Occipital lobe (tissue), 3 donors: ENCODE measurements at places on chromosomes 6 and 20. TPM values are rescaled to one million over a fixed set of nuclear protein-coding genes. Genes with fewer than 3 reads are reported as not detected.

DNA sequence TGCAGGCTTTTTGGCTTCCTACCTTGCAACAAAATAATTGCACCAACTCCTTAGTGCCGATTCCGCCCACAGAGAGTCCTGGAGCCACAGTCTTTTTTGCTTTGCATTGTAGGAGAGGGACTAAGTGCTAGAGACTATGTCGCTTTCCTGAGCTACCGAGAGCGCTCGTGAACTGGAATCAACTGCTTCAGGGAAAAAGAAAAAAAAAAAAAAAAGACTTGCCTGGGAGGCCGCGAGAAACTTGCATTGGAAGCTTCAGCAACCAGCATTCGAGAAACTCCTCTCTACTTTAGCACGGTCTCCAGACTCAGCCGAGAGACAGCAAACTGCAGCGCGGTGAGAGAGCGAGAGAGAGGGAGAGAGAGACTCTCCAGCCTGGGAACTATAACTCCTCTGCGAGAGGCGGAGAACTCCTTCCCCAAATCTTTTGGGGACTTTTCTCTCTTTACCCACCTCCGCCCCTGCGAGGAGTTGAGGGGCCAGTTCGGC, 420 bp downstream of the SOX4 start:
- peak; percentile 57 for DNase-seq

DNA sequence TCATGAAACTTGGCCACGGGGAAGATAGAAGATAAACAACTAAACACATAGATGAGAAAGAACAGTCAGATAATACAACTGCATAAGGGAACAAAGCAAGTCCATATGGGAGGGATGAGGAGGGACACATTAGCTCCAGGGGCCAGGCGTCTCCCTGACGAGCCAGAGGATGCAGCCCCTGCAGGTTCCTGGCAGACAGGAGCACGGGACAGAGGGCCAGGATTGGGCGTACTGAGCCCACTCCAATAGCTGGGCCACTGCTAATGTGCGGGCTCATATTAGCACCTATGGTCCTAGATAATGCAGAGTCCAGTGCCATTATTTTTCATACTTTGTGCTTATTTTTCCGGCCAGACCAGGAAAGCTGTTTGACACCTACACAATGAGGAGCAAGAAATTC, 182.9 kb downstream of the ANKRD60 start:
- DNase-seq: no peak

Gene HLA-E
- total RNA-seq: 29.8 TPM

DNA sequence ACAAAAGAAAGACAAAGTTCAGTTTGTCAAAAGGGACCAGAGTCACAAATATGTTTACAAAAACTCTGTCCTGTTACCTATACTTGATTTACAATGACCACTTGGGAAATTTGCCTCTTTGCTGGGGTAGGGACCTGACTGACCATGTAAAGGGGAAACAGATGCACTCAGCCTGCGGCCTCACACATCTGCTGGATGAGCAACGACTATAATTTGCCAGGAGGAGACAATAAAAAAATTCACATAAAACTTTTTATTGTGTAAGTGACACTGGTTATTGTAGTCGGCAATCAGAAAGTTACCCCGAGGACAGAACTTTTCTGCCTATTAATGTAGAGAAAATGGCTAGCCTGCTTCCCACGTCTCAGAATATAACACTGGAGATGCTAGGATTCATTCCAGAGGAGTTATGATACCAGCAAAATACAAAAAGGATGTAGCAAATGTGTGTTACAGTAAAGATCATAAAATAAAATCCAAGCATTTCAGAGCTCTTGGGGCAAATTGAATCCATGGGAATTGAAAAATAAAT, 415.4 kb upstream of the SPTLC3 start:
- DNase-seq: no peak

Gene SAPCD1
- 0.31 TPM for total RNA-seq

GRCh38 chr20:44343162-44343675, 6.4 kb downstream of the R3HDML start:
- DNase-seq: no peak

Gene NRSN1
- total RNA-seq: 27.9 TPM

DNA sequence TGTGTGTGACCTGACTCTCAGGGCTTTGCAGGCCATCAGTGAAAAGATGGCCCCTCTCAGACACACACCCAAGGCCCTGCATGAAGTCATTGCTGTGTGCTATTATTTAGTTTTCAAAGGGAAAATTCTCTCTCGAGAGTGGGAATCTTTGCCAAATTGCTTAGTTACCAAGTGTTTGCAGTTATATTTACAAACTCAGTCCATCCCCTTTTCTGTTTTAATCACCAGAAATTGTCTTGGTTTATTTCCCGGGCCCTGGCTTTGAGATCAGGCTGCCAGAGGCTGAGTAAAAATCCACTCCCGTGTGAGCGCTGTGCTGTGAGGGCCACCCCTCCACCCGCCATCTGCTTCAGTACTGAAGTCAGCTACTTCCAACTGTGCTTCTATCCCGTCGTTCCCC, 163.1 kb downstream of the SOD2 start:
- no peak for DNase-seq

- DNase-seq: no peak
These were observed 3.5 kb upstream of the RAMACL start for GRCh38 chr6:166589786-166590574.

GRCh38 chr6:55917751-55918415, 42.5 kb upstream of the BMP5 start:
- no peak for DNase-seq

DNA sequence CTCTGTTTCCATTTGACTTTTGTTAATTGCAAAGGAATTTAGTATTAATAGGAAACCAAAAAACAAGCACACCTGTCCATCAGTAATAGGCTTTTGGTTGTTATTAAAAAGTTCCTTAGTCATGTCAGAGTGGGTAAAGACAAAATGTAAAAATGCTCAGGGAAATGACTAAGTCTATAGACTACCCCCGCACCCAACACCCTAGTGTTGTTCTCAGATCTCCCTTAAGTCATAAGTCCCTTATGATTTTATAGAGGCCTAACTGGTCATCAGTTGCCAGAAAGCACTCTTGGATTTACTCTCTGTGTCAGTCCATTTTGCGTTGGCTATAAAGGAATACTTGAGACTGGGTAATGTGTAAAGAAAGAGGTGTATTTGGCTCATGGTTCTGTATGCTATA, 52.8 kb downstream of the MAP3K4 start:
- DNase-seq: no peak

DNA sequence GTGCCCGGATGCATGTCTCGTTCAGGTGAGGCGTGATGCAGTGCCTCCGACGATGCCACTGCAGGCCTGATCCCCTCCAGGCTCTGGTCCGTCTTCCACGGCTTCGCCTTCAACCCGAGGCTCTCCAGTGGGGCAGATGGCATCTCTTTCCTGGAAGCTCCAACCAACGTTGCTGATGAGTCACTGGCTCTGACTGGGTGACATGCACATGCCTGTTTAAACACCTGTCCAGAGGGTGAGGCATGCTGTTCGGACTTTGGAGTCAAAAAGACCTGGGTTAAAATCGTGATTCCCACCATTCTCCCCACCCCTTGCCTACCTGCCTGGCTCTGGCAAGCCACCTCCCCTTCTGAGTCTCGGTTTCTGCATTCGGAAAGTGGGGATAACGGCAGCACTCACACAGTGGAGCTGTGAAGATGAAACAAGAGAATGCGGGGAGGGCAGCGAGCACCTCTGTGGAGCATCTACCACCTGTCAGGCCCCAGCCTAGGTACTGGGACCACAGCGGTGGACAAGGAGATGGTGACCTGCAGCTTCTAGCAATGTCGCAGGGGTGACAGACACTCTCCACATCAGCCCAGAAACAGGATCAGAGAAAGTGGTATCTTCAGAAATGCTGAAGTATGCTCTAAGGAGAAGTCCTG, 8.5 kb upstream of the EDN3 start:
- no peak for DNase-seq

Gene CST2
- not detected for total RNA-seq

Gene PCSK2
- 37.9 TPM for total RNA-seq

DNA sequence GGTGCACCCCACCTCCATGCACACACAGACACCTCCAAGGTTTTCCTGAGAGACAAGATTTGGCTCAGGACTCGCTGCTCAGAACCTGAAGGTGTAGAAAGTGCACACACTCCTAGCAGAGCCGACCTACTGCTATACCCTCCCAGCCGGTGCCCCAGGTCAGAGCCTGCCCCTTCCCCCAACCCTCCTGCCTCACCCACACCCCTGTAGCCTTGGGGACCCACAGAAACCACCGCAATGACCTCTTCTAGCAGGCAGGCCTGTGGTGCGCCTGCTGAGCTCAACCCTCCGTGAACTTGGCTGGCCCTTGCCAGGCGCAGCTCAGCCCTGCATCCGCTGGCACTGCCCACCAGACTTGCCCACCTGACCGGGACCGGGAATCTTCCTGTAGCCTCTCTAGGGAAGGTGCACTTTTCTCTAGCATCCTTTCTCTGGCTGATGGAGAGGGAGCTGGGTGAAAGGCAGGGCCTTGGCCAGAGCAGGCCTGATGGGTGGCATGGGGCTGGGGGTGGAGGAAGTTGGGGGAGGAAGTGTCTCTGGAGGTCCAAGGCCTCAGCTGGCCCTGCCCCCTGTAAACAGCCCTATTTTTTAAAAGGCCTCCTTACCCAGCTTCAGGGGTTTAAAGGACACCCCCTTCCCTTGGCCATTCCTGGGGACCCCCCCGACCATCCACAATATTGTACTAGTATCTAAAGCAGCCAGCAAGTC, 36.9 kb upstream of the SLCO4A1 start:
- DNase-seq: no peak

Gene QRSL1
- total RNA-seq: 19.7 TPM

DNA sequence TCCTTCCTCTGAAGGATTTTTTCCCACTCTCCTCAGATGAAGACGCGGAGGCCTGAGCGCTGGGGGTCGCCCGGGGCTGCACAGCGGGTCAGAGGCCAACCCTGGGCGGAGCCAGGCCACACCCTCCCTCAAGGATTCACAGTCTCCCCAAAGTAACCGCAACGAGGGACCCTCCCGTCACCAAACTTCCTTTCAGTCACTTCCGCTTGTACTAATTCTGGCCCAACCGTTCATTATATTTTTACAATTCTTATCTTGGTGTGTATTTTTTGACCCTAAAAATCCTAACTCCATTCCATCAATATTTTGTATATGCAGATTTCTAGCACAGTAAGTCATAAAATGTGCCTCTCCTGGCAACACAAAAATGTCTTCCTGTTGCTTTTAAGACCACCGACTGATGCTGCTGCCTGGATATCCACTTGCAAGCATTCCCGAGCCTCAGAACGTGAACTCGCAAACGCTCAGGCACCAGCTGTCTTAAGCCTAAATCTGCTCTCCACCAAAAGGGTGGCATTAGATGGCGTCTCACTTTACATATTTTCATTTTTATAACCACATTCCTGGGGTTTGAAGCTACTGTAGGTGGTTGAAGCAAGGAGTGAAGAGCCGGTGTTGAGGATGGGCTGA, 128.0 kb downstream of the DLL1 start:
- no peak for DNase-seq

- peak; percentile 34 for DNase-seq
These were observed 34.6 kb downstream of the GCNT2 start for GRCh38 chr6:10555625-10556309.

- DNase-seq: peak; percentile 42
These were observed 19.2 kb downstream of the MCUR1 start for GRCh38 chr6:13795041-13795750.

Gene PPIL6
- total RNA-seq: 41.5 TPM

Gene TDRD6
- 1.2 TPM for total RNA-seq

Gene OPRM1
- 1.7 TPM for total RNA-seq

- DNase-seq: no peak
These were observed 243.2 kb upstream of the BMP2 start for GRCh38 chr20:6524305-6524704.

DNA sequence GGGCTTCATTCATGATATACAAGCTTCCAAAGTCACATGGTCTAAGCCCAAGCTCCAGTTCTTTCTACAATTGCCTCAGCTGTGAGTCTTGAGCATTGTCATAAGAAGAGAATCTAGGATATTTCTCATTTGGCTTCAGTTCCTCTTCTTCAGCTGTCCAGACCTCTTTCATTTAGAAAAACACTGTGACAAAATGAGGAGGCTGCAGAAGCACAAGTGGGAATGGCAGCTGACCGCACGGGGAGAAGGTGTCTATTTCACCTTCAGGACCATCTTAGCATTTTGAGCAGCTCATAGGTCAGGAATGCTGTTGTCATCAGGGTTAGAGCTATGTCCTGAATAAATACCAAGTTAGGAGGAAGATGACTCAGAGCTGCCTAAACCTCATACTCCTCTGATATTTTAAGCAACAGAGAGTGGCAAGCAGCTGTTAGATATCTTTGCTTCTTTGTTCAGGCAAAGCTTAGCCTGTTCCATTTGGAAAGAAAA, 390.1 kb upstream of the CITED2 start:
- DNase-seq: no peak

- no peak for DNase-seq
These were observed 20.0 kb upstream of the KCNK5 start for GRCh38 chr6:39249278-39249677.

DNA sequence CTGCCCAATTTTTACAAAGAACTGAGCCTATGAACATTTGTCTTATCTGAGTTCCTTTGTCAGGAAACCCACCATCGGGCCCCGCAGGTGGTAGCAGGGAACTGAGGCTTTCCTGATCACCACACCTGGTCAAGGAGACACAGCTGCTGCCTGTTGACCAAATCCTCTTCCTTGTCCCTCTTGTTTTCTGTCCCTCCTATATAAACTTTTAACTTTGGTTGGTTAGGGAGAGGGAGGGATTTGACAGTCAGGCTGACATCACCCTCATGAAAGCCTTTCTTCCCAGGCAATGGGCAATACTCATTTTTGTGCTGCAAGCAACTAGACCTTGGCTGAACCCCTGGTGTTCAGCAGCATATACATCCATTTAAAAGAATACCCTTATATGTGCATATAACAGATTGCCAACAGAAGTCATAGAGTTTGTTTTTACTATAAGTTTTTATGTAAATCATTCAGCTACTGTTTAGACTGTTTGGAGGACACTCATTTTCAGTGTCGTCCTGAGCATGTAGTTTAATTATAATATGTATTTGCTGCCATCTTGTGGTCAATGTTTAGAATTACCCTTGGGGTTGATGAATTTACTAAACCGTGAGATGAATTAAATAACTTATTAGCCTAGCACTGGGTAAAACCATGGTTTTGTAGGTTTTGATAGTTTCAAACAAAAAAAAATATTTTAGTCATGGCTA, 17.0 kb downstream of the CRISP1 start:
- DNase-seq: no peak

GRCh38 chr6:100268326-100268725, 196.4 kb downstream of the SIM1 start:
- DNase-seq: no peak
